ENCODE measurements at places on chromosomes 1 and 21. TPM values are rescaled to one million over a fixed set of nuclear protein-coding genes. Genes with fewer than 3 reads are reported as not detected.

Gene TAS1R1
- not detected for total RNA-seq

Gene GPR89B
- 22.0 TPM for total RNA-seq

Gene CFAP107
- 16.8 TPM for total RNA-seq

Gene DLGAP3
- total RNA-seq: 5.6 TPM

Gene FLVCR1
- total RNA-seq: 39.0 TPM

- peak; percentile 56 for ATAC-seq
Measured at GRCh38 chr1:204971517-204972336, 71.3 kb upstream of the CNTN2 start.

GRCh38 chr1:175405766-175406165 is 213.2 kb upstream of the KIAA0040 start:
- ATAC-seq: no peak

GRCh38 chr21:37647781-37648180 is 268.5 kb downstream of the KCNJ6 start:
- ATAC-seq: no peak

DNA sequence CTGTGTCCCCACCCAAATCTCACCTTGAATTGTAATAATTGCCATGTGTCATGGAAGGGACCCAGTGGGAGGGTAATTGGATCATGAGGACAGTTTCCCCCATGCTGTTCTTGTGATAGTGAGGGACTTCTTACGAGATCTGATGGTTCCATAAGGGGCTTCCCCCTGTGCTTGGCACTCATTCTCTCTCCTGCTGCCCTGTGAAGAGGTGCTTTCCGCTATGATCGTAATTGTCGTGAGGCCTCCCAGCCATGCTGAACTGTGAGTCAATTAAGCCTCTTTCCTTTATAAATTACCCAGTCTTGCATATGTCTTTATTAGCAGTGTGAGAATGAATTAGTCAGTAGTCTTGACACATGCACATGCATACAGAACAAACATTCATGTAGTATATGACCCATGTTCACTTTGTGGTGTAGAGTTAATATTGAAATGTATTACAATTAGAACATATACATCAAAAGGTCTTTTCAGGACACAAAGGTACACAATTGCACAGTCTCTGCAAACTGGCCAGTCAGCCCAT is 16.9 kb upstream of the IFI16 start:
- no peak for ATAC-seq

DNA sequence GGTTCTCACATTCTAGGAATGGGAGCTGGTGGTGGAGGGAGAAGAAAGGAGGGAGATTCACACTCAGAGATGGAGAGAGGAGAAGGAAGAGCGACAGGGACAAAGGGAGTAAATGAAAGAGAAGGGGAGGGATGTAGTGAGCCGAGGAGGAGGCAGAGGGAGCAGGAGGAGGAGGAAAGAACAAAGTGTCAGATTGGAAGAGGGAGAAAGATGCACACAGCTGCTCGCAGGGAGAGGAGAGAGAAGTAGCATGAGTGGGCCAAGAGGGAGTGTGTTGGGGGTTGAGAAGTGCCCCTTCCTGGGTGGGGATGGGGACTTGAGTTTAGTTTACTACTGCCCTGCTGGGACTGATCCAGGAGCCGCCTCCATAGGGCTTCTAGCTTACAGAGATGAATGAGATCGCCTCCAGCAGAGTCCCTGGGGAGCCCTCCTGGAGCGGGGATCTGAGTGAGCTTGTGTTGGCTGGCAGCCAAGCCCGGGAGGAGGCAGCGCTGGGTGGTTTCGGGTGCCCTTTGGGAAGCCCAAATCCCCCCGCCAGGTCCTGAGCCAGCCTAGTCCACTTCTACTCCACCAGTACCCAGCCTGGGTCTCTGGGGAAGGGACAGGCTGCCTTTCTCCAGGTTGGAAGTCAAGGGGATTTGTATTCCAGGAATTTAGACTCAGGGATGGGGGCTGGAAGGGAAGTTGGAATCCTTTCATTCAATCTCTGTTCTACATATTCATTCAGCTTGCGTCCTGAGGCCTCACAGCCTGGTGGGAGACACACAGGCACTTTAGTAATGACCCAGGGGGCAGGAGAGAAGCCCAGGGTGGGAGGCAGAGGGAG is 20.9 kb downstream of the PTPRU start:
- ATAC-seq: peak; percentile 56

DNA sequence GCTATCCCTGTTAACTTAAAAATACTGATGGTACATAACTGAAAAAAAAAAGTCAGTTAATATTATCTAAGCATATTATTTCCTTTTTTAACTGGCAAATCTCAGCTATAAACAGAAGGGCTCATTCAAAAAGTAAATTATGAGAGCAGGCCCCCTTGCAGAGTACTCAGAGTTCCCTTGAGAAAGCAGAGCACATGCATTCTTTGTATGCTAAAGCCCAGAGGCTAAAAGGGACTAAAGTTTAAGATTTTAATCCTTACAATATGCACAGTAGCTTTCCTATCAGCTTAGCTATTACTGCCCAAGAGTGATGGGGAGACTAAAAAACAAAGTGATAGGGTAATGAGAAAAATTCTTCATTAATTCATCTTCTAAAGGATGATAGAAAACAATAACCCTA is 18.5 kb downstream of the SLC16A1 start:
- no peak for ATAC-seq

DNA sequence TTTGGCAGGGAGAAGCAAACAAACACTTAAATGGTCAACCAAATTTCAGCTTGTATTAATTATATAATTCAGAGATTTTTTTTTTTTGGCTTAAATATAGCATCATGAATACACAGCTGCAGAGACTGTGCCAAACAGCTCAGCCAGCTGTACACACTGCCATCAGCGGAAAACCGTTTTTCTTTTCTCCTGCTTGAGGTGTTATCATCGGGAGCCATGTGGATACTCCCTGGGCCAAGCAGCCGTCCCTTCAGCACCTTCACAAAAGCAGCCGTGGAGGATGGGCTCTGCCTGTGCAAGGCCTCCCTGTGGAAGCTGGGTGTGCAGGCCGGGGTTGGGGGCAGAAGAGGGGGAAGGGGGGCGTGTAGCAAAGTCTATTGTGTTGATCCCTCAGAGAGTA is 85.0 kb downstream of the NUF2 start:
- ATAC-seq: no peak

- ATAC-seq: no peak
Measured at GRCh38 chr1:179599623-179600249, 8.1 kb downstream of the TDRD5 start.

GRCh38 chr1:52463891-52464290 is 59.5 kb downstream of the PRPF38A start:
- no peak for ATAC-seq

DNA sequence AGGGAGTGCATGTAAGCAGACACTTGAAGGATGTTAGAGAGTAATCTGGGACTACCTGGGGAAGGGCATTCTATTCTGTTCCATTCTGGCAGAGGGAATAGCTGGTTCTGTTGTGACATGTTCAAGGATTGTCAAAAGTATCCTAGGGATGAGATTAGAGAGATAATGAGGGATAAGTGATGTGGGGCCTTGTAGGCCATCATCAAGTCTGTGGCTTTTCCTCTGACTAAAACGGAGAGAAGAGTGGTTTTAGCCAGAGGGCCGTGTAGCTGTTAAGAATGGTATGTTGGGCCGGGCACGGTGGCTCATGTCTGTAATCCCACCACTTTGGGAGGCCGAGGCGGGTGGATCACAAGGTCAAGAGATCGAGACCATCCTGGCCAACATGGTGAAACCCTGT is 23.6 kb downstream of the TGFB2 start:
- no peak for ATAC-seq

- no peak for ATAC-seq
Measured at GRCh38 chr1:19648689-19649088, 4.6 kb downstream of the NBL1 start.

DNA sequence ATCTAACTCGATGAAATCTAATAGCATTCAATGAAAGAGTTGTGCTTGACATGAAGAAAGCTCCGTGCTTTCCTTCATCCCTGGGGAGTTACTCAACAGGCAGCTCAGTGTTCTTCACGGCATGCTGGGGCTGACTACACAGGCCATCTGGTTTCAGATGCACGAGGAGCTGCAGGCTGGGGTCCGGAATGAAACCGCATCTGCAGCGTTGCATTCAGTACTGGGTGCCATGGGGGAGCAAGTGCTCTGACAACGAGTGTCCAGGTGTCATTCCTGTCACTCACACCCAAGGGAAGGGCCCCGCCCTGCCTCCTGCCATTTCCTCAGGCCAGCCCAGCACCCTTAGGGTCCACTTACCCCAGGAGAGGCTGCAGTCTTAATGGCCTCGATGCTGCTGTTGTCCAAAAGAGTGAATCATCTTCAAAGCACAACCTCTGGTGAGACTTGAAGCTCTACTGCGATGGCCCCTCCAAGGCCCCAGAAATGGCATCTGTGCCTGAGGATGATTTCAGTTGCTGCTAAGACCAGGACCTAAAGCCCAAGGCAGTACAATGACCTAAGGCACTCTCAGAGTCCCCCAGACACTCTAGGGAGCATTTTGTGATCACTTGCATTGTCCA is 61.4 kb downstream of the STUM start:
- ATAC-seq: no peak

DNA sequence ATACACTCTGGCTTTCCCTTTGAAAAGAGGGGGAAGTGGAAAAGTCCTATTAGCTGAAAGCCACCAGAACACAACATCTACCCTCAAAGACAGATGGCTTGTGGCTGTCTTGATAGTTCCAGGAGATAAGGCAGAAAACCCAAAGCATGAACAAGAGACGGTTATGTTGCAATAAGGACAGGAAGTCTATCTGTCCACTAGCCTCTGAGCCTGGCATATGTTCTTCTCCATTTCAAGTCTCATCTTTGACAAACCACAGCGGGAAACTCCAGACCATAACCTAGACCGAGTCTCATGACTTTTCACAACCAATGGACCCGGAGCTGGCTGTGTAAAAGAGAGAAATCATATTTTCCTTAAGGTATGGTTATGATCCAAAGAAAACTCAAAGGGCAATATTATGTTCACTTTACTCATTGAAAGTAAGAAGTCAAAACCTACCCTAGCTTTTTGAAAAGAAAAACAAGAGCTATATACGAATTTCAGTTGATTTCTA is 33.8 kb downstream of the DUSP10 start:
- ATAC-seq: no peak

DNA sequence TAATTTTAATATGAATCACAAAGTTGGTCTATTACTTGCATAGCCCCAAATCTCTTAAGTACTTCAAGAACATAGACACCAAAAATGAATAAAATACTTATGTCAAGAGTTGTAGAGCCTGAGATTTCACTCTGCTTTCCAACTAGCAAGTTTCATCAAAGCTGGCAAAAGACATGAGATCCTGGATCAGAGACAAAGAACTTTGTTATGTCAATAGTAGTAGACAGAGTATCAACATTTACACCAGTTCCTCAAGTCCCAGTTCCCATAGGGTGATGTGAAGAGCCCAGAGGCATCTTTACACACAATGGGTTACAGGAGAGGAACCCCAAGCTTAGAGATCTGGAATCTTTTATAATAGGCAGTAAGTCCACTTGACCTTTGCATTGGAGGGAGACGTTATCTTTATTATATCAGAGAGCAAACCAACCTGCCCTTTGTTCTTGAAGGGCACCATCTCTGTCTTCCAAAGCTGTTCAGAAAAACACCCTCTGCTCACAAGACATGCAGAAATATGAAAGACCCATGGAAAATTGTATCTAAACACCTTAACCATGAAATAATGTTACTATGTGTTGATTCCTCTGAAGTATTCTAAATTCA is 174.4 kb upstream of the GALNT2 start:
- ATAC-seq: no peak

DNA sequence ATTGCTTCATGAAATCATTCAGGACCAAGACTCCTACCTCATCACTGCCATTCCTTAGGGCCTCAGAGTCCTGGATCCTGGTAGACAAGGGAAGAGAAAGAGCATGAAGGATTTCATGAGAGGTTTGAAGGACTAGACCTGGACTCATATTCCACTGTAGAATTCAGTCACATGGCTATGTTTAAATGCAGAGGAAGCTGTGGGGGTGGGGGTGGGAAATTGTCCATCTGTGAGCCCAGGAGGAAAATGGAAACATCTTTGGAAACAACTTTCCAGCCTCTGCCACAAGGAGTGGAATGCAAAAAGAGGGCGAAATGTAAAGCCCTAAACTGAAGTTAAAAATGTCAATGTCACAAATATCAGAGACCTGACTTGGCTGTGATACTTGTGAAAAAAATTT is 73.0 kb downstream of the BRINP2 start:
- no peak for ATAC-seq

DNA sequence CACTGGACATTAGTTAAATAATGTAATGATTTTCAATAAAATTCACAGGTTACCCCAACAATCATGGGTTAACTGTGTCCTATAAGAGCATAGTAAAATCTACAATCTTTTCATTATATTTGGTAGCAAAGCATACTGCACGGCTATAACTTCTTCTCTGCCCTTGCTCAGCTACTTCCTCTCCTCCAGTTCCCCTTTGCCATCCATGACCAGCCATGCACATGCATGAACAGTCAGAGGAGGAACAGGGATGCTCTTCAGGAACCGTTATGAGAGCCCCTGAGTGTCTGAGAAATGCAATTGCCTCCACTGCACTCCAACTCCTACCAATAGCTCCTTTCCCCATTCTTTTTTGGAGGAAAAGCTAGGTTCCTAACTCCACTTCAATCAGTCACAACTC is 646.7 kb downstream of the LTN1 start:
- ATAC-seq: no peak

DNA sequence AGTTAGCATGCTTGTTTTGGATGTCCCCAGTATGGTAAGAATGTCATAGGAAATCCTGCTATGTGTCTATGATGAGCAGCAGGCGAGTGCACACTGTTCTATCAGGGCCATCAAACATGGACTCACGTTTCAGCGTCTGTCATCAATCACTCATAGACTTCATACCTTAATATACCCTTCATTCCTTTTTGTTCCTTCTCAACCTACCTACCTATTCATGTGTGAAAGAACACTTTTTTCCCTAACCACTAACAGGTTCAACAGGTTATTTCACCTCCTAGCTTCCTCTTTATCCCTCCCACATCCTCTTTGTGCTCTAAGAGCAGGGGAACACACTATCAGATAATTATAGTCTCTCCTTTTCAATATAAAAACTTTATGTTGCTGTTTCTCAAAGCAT is 300.6 kb downstream of the TM2D1 start:
- ATAC-seq: no peak

All from motor neuron (in vitro differentiated cells).